Choroid plexus epithelial cell (primary cell): ENCODE measurements at places on chromosomes 2 and 18.
A peak's percentile ranks its signal among the peaks of the same experiment; 100 is the strongest.

- peak; percentile 64 for DNase-seq
Measured at GRCh38 chr2:393711-394696, 106.1 kb upstream of the ALKAL2 start.

- DNase-seq: no peak
Measured at GRCh38 chr2:60158262-60158661, 395.2 kb downstream of the BCL11A start.

DNA sequence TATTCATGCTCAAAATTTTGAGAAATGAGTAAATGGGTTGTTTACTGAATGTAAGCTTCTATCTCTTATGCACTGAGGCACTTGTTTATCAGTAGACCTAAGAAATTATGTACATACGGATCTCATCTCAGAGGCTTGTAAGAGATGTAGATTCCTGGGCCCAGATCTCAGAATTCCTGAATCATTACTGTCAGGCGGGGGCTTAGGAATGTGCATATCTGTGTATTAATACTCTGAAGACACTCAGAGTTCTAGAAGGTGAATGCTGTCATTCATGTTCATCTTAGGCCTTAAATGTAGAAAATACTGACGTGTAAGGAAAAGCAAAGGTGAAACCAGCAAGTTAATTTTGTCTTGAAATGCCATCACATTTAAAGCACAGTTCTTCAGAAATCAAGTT lies 169.6 kb downstream of the FMNL2 start:
- peak; percentile 76 for DNase-seq

- DNase-seq: no peak
Measured at GRCh38 chr2:88058191-88058590, 2.6 kb upstream of the KRCC1 start.

GRCh38 chr2:64478502-64479230 lies 24.7 kb downstream of the LGALSL start:
- DNase-seq: no peak

GRCh38 chr2:217279140-217279539 lies 419.3 kb upstream of the TNP1 start:
- DNase-seq: peak; percentile 14

GRCh38 chr2:242065426-242065825 lies 195.9 kb downstream of the RTP5 start:
- DNase-seq: no peak

DNA sequence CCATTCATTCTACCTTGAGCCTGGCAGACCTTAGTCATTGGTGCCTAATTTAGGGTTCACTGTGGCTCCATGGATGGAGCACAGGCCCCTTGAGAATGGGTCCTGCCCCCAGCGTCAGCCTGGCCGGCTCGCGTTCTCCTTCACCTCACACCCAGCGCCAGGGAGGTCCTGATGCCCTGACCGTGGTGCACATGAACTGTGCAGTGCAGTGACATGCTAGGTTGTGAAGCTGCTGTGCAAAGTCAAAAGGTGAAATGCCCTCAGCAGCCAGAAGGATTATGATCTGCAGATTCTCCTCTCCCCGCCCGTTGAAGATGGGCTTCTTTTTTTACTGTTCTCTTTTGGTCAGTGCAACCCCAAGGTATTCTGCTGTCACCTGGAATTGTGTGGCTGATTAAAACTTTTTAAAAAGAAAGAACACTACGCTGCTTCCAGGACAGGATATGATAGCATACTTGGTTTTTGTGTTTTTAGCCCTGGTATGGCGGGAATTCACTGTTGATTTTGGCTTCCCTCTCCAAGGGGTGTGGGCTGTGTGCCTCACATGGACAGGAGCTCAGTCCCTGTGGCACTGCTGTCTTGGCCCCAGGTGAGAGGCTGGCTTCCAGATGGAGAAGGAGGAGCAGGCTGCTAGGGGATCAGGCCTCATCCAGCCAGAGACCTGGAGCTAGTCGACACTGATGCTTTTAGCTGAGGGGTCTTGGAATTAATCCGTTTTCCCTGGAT lies 49.4 kb upstream of the MCFD2 start:
- DNase-seq: peak; percentile 62

DNA sequence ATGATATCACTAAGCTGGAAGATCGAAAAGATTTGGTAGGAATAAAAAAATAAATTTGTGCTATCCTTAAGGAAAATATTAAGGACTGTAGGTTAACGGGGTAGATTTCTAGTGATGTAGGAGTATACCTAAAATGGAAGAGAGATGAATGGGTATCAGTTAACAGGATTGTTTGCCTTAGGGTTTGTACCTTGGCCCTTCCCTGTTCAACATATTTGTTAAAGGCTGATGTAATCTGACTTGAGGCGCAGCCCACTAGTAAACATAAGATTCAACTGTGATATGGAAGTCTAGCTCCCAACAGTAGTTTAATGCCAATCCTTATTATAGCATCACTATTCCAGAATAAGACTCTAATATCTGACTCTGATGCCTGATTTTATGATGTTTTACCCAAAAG lies 685.2 kb downstream of the DCC start:
- no peak for DNase-seq

DNA sequence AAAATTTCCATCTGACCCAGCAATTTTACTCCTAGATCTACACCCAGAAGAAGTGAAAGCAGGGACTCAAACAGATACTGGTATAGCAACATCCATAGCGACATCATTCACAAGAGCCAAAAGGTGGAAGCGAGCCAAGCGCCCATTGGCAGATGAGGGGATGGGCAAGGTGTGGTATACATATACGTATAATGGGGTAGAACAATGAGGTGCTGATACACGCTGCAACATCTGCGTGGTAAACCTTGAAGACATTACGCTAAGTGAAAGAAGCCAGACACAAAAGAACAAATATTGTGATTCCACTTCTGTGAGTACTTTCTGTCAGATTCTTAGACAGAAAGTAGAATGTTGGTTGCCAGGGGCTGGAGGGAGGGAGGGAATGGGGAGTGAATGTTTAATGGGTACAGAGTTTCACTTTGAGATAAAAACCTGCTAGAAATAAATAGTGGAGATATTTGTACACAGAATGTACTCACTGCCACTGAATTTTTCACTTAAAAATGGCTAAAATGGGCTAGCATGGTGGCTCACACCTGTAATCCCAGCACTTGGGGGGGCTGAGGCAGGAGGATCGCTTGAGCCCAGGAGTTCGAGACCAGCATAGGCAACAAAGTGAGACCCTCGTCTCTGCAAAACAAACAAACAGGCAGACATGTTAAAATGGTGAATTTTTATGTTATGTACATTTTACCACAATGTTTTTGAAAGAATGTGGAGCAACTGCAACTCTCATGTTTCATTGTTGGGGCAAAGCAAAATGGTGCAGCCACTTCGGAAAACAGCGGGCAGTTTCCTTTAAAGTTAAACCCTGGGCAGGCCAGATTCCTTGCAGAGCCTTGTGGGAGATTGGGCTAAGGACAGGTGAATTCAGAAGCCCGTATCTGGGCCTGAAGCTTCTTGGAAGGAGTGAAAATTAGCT lies 103.4 kb upstream of the MYCN start:
- no peak for DNase-seq

- no peak for DNase-seq
Measured at GRCh38 chr2:84964406-84965191, 6.4 kb upstream of the KCMF1 start.

- peak; percentile 46 for DNase-seq
Measured at GRCh38 chr2:73939419-73939818, 12.7 kb downstream of the DGUOK start.

DNA sequence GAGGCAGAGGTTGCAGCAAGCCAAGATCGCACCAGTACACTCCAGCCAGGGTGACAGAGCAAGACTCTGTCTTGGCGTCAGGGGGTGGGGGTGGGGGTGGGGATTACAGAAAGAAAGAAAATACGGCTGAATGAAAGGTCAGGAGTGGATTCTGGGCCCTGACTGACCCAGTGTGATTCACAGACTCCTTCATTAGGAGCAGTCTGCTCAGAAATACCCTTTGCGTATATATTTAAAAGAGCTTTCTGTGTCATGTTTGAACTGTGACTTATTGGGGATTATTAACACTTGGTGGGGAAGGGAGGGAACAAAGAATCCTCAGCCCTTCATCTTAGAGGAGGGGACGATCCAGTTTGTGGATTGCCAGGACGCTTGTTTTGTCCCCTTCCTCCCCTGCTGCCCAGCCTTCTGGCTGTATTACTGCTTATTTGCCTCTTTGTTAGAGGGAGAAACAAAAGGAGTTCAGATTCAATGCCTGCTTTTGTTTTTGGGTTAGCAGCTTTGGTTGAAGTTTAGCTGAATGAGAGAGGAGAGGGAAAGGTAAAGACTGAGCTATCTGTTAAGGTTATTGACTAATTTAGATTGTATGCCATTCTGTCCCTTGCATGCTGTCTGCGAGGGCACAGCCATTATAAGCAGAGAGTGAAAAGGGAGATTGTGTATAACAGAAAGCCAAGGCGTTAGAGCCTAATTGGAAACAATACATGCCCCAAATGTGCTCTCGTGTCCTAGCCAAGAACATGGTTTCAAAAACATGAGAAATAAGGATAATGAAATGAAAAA lies 118.3 kb downstream of the FMNL2 start:
- DNase-seq: peak; percentile 41

DNA sequence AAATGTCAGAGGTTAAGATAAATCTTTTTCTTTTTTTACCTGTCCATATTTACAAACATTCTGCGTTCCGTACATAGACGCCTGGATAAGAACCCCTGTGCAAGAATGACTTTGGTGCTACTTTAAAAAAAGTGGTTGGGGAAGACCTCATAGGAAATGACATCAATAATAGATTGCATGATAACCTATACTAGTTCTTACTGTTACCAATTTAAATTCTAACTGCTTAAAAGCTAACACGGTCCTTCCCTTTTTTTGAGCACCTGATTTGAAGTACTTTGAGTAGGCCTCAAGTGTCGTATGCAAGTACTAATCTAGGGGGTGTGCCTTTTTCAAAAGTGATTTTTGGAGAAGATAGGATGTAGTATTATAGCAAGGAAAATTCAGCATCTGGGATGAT lies 2.1 kb downstream of the SLC39A10 start:
- no peak for DNase-seq

DNA sequence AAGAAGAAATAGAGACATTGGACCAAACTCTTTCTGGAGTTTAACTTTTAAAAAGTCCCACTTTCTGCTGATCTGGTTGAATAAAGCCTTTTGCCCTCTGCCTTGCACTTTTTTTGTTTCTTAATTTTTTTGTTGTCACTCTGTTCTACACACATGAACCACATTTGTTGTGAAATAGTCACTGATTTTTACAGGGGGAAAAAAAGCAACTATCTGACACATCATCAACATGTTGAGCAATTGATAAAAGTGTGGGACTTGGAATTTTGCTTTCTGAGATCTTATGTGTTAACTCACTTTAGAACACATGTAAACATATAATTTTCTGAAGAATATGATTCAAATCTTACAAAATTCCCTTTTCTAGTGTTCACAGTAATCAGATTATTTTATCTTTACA lies 414.8 kb upstream of the FIGN start:
- DNase-seq: peak; percentile 56

- no peak for DNase-seq
Measured at GRCh38 chr18:22060361-22060760, 109.0 kb upstream of the GATA6 start.

DNA sequence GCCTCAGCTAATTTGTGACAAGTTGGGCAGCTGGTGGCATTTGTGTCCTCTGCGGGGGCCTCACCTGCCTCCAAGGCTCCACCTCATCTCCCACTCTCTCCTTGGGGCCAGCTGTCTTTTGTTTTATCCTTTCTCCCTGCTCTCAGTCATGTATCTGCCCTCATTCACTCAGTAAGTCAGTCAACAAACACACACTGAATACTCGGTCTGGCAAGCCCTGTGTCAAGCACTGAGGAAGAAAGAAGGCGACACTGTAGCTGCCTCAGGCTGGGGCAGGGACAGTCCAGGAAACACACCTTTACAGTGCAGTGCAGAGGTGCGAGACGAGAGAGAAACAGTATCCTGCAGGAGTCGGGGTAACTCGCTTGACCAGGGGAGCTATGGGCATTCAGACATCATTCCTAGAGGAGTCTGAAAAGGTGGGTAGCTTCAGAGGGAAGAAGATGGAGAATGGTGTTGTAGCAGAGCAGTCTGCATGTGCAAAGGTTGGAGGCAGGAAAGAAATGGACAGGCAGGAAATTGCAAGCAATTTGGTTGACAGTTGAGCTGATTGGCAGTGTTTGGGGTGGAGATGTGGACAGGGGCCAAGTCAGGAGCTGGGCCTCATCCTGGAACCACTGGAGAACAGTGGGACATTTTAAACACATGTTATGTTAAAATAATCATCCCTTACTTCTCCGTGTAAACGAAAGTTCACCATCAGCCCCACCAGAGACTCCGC lies 34.9 kb downstream of the SCTR start:
- no peak for DNase-seq

DNA sequence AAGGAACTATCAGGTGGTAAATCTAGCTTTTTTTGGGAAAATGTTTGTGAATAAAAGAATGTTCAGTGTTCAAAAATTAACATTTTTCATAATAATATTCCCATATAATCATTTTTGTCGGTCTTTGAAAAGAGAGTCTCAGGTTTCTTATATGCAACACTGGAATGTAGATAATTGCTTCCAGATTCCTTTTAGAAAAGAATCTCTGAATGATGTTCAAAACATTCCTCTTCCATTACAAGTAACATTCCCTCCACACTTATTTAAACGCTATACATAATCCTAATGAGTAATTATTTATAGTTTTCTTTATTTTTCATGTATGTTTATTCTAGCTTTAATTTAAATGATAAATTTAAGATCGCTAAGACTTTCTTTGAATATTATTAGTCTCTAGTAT lies 7.0 kb downstream of the ZSWIM2 start:
- DNase-seq: peak; percentile 79

GRCh38 chr2:133765658-133766057 lies 197.4 kb upstream of the NCKAP5 start:
- peak; percentile 93 for DNase-seq

GRCh38 chr2:159053161-159054031 lies 85.0 kb downstream of the TANC1 start:
- peak; percentile 94 for DNase-seq

- no peak for DNase-seq
Measured at GRCh38 chr2:222355860-222356259, 57.1 kb upstream of the PAX3 start.

DNA sequence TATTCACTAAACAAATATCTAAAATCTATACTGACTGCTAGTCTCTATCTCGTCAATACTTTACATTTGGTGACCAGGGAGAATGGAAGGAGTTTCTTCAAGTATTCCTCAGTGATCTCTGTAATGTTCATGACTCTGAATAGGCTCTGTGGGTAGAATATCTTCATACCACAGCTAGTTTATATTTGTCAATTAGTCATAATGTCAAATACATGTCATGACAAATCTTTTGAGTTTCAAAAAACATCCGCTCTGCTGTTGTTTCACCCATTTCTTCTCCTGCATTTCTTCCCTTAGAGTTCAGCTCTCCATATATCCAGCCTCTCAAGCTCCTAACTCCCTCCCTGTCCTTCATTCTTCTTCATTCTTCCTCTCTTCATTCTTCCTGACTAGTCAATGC lies 206.5 kb upstream of the FANCL start:
- no peak for DNase-seq

- DNase-seq: peak; percentile 38
Measured at GRCh38 chr18:67608615-67609273, 92.2 kb upstream of the DSEL start.

GRCh38 chr18:55251254-55251971 lies 292.2 kb upstream of the CCDC68 start:
- DNase-seq: peak; percentile 72
